SK-MEL-5 (cell line): ENCODE measurements at places on chromosomes 7 and 10.

DNA sequence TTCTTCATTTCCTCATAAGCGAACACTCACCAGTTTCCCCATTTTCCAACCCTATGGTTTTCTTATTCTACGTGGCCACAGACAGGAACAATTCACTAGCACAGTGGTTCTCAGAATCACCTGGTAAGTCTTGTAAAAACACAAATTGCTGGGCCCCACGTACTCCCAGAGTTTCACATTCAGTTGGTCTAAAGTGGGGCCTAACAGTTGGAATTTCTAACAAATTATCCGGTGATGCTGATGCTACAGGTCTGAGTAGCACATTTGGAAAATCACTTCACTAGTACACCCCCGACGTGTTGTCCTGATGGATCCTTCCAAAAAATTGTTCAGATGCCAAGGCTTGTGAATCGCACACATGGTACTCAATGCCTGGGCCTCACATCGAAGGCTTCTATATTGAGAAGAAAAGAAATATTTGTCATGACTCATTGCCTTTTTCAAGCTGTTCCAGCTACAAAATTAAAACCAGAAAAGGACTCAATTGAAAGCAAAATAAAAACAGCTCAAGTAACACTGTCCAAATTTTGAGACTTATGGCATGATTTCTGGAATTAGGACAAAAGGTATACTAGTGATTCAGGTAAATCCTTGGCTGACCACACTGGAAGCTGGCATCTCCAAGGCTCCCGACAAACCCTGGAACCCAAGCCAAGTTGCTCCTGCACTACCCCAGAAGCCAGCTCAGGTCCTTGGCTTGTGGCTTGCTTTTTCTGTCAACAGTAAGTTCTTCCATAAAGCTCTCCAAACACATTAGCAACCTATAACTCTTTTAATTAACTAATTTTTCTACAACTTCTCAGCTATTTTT is 12.9 kb upstream of the VIM start:
- DNase-seq = peak; percentile 70

DNA sequence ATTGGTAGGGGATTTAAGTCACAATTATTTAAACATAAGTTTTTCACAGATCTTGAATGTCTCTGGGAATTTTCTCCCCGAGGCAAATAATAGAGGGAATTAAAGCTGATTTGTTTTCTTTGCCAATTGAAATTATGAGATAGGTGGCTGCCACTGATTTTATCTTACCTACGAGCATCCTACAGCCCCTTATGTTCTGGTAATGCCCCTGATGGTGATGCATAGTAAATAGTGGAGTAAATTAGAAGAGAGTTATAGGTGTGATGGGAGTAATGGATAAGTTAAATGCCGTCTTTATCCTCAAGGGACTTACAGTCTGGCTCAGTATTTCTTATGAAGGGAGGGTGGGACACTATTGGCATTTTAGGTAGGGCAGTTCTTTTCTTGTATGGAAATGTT is 58.1 kb downstream of the HDAC9 start:
- no peak for DNase-seq

DNA sequence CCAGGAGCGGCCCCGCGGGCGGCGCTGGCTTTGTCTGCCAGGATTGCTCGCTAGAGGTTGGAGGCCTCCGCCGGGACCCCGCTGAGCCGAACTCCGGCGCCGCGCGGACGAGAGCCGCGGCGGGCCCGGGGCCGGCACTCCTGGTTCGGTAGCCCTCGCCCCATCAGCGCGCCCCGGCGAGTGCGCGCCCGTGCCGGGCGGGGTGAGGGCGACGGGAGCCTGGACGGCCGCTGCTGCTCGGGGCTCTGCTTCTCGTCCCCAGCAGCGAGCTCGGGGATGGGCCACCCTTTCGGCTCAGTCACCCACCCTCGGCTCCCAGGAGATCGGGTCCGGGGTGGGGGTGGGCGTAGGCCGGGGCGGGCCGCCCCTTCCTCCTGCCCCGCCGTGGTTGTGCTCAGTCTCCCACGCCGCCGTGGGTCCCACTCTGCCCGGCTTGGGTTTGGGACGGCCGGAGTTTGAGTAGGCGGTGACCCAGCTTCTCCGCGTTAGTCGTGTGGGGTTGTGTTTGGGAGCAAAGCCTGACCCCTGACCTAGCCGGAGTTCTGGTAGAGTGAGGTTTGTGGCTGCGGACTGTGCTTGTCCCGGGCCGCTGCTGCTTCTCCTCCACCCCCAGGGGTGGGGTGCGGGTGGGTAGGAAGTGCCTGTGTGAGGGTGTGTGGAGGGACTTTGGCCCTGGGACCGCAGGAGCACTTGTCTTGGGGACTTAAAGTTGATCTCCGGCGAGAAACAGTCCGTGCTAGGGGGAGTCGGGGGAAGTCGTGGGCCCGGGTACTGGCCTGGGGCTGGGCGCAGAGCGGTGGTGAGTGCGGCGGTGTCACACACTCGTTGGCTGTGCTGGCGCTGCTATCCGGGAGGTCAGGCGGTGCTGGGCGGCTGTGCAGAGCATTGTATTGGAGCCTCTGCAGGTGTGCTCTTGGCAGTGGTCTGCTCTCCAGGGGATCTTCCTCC is 677 bp downstream of the TSPAN14 start:
- no peak for DNase-seq

DNA sequence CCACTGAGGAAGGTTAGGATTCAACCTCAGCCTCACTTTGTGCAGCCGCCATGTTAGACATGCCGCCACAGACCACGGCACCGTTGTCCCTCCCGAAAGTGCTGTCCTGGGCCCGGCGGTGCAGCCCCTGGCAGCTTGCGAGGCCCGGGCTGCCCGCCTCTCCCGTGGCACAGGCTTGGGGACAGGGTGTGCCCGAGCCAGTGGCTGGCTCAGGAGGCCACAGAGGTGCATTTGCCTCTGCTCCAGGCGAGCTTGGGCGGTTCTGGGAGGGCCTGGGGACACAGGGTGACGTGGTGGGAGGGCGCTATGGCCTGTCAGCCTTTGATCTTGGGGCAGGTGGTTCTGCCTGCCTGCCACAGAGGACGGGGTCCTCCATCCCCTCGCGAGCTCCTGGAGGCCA is 41.1 kb downstream of the NKX6-2 start:
- DNase-seq = no peak

DNA sequence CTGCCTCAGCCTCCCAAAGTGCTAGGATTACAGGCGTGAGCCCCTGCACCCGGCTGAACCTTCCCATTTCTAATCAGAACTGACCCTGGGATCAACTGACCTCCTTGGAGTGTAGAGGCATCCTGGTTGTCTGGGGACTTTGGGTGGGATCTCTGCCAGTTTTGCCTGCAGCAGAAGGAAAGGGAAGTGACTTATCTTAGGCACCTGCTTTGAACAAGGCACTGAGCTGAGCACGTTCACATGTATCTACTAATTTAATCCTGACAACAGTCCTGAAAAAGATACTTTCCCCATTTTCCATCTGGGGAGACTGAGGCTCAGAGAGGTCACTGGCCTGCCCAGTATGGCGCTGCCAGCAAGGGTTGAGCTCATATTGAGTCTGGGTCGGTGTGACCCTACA is 153.4 kb downstream of the CUX1 start:
- no peak for DNase-seq

- DNase-seq = no peak
Observed at GRCh38 chr10:95056744-95057363, 12.4 kb downstream of the CYP2C8 start.

- no peak for DNase-seq
Observed at GRCh38 chr10:103044942-103045489, 126.9 kb downstream of the CNNM2 start.

DNA sequence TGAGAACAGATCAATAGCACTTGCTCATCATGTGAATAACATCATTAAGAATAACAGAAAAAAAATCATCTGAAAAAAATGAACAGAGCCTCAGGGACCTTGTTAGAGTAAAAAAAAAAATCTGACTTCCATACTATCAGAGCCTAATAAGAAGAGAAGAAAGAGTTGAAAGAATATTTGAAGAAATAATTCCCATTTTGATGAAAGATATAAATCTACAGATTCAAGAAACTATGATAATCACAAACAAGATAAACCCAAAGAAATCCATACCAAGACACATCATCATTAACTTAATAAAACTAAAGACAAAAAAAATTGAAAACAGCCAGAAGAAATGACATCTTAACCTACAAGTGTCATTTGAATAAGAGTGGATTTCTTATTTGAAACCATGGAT is 134.4 kb downstream of the BMS1 start:
- DNase-seq = no peak
